Esophagus mucosa (tissue), 1 donor: ENCODE measurements at places on chromosomes 4 and X. TPM values are rescaled to one million over a fixed set of nuclear protein-coding genes. Genes with fewer than 3 reads are reported as not detected.

DNA sequence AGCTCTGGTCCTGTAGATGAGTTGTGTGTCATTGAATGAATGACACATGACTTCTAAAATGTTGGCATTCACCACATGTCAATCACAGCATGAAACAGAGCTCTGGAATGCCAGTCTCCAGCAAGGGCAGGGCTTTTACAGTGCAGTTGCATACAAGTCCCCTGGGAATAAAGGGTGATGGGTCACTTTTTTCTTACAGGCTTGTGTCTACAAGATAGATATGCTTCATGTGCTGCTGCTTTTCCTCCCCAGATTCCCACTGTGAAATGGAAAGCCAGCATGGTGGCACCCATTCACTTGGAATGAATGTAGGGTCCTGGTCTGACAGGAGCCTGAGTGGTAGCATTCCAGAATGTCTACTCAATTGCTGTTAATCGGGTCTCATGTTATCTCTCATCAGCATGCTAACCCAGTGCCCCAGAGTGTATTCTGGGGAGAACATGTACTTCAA lies 159.1 kb upstream of the KIT start:
- ATAC-seq: peak; percentile 87

GRCh38 chrX:11528623-11529022 lies 137.1 kb downstream of the ARHGAP6 start:
- ATAC-seq: no peak

GRCh38 chr4:180059216-180059881 lies 2183.9 kb upstream of the TENM3 start:
- ATAC-seq: no peak

RPGR gene
- 7.1 TPM for total RNA-seq

ABCG2 gene
- 0.92 TPM for total RNA-seq

DNA sequence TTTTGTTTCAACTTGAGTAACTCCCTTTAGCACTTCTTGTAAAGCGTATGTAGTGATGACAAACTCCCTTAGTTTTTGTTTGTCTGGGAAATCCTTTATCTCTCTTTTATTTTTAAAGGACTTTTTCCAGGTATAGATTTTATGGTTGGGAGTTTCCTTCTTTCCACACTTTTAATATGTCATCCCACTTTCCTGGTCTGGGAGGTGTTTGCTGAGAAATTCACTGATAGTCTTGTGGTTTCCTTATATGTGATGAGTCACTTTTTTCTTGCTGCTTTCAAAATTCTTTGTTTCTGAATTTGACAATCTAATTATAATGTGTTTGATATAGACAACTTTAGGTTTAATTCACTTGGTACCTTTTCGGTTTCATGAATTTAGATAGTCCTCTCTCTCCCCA lies 353.9 kb downstream of the GPAT3 start:
- ATAC-seq: no peak

DNA sequence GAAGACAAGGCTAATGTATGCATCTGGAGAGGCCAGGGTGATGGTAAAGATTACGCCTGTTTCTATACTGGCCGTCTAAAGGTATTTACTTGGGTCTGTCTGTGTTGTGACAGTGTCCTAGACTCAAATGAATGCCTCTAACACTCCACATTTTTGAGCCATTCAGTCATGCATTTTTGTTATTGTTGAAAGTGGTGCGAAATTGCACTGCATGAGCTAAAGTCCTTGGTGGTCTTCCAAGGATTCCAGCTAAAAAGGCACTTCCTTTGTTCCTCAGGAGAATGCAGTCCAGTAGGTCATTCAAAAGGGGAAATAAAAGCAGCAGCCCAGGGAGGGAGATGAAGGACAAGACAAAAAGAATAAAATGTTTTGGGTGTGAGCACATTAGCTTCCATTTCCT lies 3.0 kb downstream of the GPC4 start:
- ATAC-seq: no peak

DNA sequence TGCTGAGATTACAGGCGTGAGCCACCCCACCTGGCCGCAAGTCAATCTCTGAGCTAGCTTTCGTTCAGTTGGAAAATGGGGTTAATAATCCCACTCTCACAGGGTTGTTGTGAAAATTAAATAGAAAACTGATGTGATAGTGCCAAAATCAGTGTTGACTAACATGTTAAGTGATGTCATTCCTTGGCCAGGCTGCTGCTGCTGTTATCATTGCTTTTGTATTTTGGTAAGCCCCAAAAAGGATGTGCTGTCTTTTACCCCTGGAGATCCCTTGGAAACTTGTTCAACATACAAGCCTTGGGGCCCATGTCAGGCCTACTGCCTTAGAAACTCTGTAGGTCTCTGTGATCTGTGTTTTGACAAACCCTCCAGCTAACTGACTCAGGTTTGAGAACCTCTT lies 106.3 kb downstream of the AFF1 start:
- no peak for ATAC-seq

- ATAC-seq: peak; percentile 81
Observed at GRCh38 chrX:103730796-103731493, 20.2 kb downstream of the TMEM31 start.

DNA sequence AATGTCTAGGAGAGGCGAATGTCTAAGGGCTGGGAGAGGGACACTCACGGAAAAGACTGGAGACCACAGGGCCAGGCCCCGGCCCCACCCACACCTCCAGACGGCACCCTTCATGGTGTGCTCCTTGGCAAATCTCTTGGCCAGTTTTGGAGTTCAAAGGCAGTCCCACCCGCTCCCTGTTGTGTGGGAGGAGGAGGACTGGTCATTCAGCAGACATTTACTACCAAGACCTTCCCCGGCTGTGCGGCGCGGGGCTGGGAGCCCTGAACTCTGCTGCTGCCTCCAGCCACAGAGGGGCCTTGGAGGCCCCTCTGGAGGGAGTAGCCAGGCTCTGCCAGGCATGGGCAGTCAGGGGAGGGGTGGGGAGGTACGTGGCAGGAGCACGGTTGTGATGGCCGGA lies 8.7 kb upstream of the TBC1D14 start:
- peak; percentile 17 for ATAC-seq

DNA sequence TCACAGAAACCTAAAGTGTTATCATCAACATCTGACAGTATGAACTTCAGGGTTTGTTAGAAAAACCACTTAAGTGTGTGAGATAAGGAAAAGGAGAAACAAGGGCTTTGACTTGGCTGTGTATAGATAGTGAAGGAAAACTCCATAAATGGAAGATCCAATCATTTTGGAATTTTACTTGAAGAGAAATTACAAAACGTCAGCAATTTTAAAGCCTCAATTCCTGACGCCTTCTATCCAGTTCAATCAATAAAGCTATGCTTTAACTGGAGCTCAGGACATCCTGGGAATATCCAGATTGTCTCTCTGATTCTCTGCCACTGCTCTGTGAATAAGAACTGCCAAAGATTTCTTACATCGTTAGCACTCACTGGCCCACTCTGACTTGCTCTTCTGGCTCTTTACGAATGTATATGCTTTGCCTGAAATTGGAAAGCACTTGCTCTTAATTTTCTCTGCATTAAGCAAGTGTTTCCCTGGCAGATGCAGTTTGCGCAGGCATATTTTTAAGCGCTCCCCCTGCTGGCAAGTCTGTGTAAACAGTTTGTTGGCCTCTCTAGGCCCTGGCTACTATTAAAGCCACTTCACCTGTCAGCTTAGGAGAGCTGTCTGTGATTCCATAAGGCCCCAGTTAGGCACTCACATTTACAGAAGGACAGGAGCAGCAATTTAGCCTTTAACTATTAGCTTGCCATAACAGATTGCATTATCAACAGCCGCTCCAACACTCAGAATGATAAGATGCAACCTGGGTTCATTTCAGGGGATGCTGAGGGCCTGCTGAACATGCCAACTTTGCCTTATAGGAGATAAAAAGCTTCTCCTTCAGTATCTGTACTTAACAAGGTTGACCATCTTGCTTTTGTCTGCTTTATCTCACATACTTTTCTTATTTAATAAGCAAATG lies 251.4 kb upstream of the DDX53 start:
- ATAC-seq: no peak

COX7B gene
- 359 TPM for total RNA-seq

DNA sequence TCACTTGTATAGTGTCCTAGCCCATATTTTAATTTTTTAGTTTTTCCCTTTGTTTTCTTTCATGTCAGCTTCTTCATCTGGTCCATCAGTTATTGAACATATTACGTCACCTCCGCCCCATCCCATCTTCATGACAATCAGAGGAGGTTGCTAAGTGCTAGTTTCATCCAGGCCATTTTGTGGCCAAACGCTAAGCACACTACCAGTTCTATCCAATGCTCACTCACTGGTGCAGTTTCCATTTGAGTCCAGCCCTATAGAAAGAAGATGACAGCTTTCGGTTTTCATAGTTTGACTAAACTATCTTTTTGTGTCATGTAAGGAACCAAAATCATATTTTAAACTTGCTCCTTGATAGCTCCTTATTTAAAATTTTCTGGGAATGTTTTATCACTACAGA lies 304.2 kb downstream of the TENM3 start:
- no peak for ATAC-seq

DNA sequence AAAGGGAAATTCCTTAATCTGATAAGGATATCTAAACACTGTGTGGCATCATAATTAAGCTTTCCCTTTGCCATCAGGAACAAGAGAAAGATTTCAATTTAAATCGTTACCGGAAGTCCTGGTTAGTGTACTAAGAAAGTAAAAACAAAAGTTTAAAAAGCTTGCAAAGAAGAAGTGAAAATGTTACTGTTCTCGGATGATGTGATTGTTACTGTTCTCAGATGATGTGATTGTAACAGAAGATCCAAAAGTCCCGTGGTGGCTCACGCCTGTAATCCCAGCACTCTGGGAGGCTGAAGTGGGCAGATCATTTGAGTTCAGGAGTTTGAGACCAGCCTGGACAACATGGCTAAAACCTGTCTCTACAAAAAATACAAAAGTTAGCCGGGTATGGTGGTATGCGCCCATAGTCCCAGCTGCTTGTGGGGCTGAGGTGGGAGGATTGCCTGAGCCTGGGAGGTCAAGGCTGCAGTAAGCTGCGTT lies 62.5 kb downstream of the RGS12 start:
- no peak for ATAC-seq
